ENCODE measurements at places on chromosomes 6 and 20.
A peak's percentile ranks its signal among the peaks of the same experiment; 100 is the strongest.

- no peak for DNase-seq
Measured at GRCh38 chr20:38665506-38666285, 58.6 kb upstream of the SLC32A1 start.

DNA sequence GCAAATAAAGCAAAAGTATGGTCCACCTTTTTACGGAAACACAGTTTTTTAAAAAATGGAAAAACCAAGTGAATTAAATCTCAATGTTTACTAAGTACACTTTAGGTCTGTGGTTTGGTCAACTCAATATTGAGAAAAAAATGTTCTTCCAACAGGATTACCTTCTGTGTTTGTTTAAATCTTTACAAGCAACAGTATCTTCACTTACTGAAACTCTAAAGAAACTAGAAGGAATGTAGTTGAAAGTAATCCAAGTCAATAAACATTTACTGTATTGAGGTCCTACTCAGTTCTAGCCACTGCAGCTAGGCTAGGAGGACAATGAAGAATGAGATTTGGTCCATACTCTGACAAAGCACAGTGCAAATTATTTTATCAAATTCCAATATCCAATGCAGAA is 80.1 kb downstream of the ASCC3 start:
- DNase-seq: no peak

GRCh38 chr20:46160661-46161060 is 42.5 kb downstream of the CD40 start:
- no peak for DNase-seq

- DNase-seq: peak; percentile 84
Measured at GRCh38 chr6:113763876-113764275, 93.3 kb upstream of the MARCKS start.

- no peak for DNase-seq
Measured at GRCh38 chr6:136114661-136115060, 135.4 kb downstream of the MTFR2 start.

DNA sequence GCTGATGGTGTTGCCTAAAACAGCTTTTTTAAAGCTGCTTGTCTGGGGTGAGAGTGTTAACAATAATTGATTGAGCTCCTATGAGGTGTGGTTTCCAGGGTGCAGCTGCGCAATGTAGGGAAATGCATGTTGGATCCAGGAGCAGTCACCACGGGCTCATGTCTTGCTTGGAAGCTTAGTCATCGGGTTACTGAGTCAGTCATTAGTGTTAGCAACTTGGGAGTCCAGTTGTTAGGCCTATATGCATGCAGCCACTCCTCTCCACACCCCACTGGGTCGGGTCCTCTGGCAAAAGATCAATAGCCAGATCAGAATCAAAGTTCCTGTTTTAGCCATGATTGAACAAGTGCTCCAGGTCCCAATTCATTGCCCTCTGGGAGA is 271.7 kb upstream of the CHD6 start:
- DNase-seq: peak; percentile 36

DNA sequence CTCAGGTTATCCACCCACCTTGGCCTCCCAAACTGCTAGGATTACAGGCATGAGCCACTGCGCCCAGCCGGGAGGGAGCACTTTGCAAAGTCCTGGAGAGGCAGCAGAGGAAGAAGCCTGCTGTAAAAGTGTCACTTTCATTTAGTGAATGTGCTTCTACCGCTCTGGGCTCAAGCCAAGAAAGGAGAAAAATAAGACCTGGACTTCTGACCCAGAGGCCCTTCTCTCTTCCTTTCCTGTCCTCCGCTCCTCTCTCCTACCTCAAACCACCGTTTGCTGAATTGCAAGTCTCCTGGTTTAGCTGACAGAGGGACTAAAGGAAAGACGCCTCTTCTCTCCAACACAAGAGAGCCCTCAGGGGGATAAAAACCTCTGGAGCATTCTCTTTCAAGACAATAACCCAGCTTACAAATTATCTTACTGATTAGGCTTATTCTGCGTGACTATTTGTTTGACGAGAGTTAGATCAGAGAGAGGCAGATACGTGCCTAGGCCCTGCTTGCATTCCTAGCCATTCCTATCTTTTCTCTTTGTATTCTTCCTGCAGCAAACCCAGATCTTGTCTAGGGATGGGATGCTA is 84.2 kb upstream of the SLC22A23 start:
- DNase-seq: no peak

DNA sequence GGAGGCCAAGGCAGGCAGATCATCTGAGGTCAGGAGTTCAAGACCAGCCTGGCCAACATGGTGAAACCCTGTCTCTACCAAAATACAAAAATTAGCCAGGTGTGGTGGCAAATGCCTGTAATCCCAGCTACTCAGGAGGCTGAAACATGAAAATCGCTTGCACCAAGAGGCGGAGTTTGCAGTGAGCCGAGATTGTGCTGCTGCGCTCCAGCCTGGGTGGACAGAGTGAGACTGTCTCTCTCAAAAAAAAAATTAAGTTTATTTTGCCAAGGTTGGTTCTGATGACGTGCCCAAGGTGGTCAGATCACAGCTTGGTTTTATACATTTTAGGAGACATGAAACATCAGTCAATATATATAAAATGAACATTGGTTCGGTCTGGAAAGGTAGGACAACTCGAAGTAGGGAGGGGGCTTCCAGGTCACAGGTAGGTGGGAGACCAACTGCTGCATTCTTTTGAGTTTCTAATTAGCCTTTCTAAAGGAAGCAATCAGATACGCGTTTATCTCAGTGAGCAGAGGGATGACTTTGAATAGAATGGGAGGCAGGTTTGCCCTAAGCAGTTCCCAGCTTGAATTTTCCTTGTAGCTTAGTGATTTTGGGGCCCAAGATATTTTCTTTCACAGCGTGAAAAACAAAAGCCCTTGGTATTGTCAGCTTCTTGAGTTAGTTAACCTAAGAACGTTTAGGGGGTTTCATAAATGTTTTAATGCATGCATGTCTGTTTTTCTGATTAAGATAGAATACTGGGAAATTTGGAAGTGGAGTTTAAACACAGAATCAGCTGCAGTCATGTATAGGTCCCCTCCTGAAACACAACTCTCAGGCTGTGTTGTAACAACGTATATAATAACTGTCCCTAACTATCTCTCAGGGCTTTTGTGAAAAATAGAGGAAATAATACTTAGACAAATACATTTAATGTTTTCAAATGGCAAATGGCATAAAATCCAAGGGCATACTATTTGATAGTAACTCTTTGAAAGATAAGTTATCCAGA is 16.7 kb downstream of the ACOT13 start:
- no peak for DNase-seq

GRCh38 chr6:3355358-3356055 is 96.8 kb downstream of the PSMG4 start:
- DNase-seq: no peak

DNA sequence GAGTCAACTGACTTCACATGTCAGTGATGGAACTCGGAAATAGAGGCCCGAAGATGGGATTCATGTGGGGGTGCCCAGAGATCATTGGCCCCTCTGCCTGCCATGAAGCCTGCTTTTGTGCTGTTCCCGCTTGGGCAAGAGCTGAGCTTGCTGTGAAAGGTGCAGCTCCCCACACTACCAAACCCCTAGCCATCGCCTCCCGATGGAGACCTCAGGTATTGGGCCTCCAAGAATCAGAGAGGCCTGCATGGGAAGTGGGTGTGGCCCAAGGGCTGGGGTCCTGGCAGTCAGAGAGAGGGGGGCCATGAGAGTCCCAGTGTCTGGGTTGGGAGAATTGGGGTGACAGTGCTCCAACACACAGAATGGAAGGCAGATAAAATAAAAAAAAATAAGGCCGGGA is 160.9 kb downstream of the SOD2 start:
- DNase-seq: no peak

DNA sequence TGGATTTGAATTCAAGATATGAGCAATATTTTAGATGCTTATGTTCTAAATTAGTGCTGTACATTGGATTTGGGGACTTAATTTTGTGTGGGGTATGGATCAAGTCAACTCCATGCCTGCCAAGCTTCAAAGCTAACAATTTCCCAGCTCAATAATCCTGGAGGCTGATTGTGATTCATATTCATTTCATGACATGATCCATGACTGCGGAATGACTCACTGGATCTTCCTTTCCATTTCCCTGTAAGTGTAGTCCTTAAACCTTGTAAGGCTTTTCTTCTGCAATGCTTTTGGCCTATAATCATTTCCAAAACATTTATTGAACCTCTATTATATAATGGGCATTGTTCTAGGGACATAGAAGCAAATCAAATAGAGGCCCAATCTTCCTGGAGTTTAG is 44.7 kb upstream of the CCN2 start:
- DNase-seq: peak; percentile 84

DNA sequence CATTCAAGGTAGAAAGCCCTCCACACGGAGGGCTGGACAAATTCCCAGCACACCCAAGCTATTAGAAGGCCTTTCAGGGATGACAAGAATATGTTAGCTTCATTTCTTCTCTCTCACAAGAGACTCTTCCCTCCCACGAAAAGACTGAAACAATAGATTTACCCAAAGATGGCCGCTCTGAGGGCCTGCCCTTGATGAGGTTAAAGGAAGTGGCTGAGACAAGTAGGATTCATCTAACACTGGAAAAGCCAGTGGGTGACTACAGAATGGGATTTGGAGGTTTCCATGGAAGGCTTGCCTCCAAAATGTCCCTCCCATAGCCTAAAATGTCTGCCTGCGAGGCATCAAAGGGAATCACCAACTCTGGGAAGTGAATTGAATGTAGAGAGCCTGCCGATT is 277.6 kb downstream of the CLIC5 start:
- DNase-seq: no peak

- DNase-seq: no peak
Measured at GRCh38 chr6:57033228-57033627, 13.3 kb upstream of the KIAA1586 start.

- no peak for DNase-seq
Measured at GRCh38 chr20:14374196-14374595, 36.8 kb upstream of the FLRT3 start.

DNA sequence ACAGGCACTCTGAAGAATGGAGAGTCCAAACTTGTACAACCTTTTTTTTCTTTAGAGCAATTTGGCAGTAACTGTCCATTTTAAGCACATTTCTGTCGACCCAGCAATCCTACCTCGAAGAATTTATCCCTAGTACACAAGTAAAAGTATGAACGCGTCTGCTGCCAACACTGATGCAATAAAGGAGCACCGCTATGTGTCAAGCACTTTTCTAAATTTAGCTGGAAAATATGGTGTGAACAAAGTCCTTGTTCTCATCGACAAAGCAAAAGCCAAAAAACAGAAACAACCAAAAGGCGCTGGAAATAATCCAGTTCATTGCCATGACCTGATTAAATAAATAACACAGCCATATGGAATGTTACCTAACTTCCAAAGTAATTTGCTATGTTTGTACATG is 1.1 kb downstream of the DPM1 start:
- no peak for DNase-seq

DNA sequence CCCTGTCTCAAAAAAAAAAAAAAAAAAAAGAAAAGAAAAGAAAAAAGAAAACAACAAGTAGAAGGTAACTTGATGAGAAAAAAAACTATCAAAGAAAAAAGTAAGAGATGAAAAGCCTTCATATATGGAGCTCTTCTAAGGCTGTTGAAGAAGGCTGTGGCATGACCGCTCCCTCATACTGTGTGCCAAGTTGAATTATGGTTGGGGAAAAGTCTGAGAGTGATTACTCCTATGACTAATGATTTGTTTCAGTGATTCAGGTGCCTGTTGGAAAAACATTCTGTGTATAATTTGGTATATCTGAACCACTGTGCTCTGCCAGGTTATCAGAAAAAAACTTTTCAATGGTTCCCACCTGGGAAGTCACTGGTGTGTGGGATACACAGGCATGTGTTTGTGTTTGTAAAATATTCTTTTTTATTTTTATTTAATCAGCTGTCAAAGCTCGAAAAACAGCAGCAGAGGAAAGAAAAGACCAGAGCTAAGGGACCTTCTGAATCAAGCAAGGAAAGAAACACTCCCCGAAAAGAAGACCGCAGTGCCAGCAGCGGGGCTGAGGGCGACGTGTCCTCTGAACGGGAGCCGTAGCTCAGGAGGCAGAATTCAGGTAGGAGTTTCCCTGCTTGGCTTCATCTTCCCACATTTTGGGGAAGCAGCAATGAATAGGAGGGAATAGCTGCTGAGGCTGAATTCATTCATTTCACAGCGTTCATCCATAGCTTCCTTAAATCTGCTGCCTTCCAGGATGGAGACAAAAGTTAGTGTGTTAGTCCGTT is 69.7 kb upstream of the SCP2D1 start:
- peak; percentile 18 for DNase-seq

DNA sequence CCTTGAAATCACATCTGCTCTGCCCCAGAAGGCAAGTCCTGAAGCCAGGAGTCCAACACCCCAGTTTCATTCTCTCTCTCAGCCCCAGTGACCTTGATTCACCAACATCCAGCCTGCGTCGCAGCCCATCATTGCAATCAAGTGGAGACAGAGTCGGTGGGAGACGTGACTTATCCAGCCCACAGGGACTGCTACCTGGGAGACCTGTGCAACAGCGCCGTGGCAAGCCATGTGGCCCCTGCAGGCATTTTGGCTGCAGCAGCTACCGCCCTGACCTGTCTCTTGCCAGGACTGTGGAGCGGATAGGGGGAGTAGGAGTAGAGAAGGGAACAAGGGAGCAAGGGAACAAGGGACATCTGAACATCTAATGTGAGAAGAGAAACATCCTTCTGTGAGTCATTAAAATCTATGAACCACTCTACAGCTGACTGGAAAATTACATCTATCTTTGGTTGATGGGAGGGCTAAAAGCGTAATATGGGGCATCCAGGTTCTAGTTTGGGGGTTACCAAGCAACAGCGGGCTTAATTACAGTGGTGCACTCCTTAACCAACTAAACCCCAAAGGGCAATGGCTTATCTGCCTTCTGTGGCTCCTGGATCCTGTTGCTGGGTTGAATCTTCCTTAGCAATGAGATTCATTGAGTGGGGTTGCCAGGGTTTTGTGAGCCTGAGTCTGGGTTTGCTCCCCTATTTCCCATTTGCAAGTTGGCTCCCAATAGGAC is 2.5 kb downstream of the LY6G6D start:
- no peak for DNase-seq

DNA sequence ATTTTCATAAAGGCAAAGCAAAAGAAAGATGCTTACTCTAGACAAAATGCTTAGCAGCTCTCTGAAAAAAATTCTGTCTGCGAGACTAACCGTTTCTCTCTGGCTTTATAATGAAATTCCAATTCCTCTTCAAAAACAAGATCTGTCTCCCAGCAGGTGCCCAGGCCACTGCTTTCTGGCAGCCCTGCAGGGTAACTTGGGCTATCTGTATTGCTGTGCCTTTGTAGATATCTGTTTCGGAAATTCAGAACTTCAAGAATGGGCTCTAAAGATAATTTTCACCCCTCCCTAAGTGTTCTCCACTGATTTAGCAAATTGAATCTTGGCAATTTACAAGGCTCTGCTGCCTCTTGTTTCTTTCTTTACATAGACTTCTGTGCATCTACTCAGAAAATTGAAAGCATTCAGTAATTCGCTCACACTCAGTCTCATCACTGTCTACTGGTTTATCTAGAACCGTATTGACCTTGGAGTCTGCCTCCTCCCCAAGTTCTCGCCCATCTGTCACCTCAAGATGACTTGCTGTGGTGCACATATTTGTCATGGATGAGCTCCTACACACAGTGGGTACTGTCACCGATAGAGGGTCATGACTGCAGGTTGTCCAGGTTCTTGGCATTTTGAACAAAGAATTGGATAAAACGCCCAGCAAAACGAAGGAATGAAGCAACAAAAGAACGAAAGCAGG is 26.4 kb upstream of the FABP7 start:
- no peak for DNase-seq

- no peak for DNase-seq
Measured at GRCh38 chr20:4509825-4510522, 211.7 kb upstream of the PRND start.

Measured in RWPE1 (cell line).